Inflammatory macrophage treated with lipopolysaccharide for 1 hour (primary cell): ENCODE measurements at places on chromosomes 3 and 15.
A peak's percentile ranks its signal among the peaks of the same experiment; 100 is the strongest.

DNA sequence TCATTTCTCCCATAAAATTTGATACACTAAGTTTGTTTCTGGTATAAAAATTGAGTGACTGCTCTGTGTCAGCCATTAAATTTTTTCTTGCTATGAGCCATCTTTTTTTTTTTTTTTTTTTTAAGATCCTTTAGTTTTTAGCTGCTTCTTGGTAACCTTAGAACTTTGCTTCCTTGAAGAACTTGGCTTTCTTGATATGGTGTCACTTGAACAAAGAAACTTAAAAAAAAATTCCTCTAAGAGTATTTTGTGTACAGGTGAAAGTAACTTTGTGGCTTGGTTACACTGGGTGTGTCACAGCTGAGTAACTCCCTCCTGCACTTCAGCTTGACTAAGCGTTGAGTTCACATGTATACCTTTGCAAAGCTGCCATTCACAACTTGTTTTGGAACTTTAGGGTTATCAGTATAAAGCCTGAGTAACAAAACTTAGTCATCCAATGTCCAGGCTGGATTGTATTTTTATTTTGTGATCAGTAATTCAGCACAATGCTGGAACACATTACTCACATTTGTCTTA lies 6.5 kb downstream of the CHD2 start:
- no peak for DNase-seq

DNA sequence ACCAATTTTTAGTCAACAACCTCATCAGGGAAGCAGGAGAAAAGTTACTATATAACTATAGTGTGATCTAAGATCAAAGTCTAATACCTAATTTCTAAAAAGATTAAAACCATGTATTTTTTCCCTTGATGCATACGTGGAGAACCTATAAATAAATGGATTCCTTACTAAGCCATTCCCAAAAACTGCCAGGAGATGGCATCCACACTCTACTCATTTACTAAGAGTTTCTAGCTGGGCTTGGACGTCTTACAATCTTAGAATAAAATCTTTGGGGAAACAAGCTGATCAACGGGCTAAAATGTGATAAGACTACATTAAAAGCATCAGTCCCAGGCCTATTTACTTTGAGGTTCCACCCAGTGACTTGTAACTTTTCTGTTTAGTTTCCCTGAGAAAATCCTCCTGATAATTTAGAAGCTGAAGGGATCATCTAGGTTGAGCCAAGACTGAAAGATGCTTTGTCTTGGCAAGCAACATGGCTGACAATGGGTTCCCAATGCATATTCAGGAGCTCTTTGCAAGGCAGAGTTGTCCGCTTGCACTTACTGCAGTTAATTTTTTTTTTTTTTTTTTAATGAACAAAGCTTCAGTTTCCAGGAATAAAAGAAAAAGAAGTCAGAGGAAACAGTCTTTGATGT lies 85.5 kb upstream of the FGF12 start:
- peak; percentile 74 for DNase-seq

DNA sequence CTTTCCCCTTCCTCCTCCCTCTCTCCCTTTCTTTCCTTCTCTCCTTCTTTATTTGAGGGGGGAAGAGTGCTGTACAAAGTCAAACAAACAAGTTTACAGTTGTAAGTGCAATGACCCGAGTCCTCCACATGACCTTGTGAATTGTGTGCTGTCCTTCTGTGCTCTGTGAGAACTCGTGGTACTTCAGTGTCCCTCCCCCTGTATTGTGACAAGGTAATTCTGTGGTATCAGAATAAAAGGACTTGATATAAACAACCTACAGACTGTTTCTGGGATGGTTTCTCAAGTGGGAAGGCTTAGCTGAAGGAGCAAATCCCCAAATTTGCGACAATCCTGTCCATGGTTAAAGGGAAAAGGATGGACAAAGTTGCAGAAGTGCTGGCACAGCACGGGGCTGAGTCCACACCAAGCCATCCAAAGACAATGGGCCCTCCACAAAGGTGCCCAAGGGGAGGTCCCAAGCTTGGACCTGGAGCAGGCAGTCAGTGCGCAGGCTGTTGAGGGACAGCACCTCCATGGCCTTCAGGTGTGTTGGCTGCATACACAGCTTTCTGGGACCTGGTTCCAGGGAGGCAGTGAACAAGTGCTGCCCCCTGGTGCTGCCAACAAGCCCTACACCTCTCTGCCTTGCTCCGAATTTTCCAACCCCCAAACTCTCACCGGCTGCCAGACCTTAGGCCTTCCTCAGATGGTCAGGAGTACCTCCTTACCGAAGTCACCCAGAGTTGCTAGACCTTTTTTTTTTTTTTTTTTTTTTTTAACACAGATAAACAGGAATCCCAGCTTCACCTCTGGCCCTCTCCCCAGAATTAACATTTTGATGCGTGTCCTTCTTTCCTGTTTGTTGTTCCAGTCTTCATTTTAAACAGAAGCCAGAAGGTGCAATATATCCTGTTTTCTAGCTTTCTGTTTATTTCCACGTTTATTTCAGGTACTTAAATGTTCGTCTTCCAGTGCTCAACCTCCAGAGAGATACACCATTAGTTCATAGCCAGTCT lies 2.6 kb upstream of the APEH start:
- peak; percentile 71 for DNase-seq

GRCh38 chr15:90249203-90249863 lies at the start of gene TTLL13:
TTLL13 (plus strand) TSS chr15:90249556; CDS start chr15:90250631, 1,075 bp downstream.
- DNase-seq = peak; percentile 71

GRCh38 chr3:129598000-129598381 lies 8.5 kb downstream of the PLXND1 start:
- no peak for DNase-seq

GRCh38 chr15:65337436-65338070 lies 33.1 kb downstream of the RNU5B-1 start:
- no peak for DNase-seq

DNA sequence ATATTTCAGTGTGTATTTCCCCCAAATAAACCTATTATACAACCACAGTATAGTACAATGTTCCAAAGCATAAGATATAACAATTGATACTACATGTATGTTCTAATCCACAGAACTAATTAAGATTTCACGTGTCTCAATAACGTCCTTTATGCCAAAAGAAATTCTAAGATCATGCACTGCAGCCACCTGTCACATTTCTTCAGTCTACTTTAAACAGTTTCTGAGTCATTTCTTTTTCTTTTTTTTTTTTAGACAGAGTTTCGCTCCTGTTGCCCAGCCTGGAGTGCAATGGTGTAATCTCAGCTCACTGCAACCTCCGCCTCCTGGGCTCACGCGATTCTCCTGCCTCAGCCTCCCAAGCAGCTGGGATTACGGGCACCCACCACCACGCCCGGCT lies 190.2 kb downstream of the STAG1 start:
- no peak for DNase-seq

DNA sequence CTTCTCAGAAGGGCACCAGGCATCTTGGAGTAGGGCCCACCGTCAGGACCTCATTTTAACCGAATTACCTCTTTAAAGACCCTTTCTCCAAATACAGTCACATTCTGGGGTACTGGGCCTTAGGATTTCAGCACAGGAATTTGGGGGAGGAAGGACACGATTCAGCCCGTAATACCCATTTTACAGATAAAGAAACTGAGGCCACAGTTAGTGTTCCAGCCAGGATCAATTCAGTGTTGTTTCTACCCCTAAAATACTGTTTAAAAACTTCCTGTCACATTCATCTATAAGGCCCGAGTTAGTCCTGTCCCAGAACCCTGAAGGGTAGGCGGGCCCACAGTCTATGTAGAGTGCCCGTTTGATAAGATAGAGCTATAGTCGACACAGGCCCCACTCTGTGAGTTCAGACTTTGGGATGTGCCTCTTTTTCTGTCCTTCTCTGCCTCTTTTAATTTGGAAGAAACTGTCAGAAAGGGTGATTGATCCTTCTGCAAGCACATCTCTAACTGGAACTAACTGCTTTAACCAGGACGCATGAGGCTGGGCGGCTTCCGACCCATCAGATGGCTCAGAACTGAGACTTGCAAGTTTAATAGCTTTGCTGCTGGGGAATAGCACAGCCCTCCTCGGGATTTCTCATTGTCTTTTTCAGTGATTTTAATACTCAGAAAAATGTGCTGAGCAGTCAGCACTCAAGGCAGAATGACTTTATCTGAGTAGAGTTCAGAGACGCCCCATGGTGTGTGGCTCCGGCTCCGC lies 19.5 kb downstream of the BFSP2 start:
- no peak for DNase-seq

GRCh38 chr3:40782111-40782721 lies 257.5 kb downstream of the ZNF621 start:
- DNase-seq = no peak

DNA sequence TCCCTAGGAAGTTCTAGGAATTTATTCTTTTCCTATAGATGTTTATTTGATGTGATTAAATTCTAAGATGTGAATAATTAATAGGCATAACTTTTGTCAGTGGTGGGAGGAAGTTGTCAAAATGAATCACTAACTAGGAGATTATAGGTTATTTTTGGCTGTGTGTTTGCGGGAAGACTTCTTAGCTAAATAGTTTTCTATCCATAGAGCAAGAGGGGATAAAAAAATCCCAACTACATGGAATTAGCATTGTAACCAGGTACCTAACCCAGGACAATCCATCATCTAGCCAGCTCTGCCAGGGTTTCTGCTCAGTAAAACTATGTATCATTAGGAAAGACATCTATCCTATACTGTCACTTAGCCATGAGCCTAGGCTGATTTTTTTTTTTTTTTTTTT lies 23.9 kb downstream of the SLC30A4 start:
- no peak for DNase-seq

- no peak for DNase-seq
Observed at GRCh38 chr3:46624975-46625490, 12.7 kb downstream of the FAM240A start.
